ENCODE measurements at places on chromosomes 5 and 9.

GRCh38 chr9:98362624-98363252, 107.3 kb upstream of the TBC1D2 start:
- peaks cover 6% of the 10 kb centered on the region for H3K27me3 ChIP-seq
- no peak overlapping the region for H3K4me3 ChIP-seq

DNA sequence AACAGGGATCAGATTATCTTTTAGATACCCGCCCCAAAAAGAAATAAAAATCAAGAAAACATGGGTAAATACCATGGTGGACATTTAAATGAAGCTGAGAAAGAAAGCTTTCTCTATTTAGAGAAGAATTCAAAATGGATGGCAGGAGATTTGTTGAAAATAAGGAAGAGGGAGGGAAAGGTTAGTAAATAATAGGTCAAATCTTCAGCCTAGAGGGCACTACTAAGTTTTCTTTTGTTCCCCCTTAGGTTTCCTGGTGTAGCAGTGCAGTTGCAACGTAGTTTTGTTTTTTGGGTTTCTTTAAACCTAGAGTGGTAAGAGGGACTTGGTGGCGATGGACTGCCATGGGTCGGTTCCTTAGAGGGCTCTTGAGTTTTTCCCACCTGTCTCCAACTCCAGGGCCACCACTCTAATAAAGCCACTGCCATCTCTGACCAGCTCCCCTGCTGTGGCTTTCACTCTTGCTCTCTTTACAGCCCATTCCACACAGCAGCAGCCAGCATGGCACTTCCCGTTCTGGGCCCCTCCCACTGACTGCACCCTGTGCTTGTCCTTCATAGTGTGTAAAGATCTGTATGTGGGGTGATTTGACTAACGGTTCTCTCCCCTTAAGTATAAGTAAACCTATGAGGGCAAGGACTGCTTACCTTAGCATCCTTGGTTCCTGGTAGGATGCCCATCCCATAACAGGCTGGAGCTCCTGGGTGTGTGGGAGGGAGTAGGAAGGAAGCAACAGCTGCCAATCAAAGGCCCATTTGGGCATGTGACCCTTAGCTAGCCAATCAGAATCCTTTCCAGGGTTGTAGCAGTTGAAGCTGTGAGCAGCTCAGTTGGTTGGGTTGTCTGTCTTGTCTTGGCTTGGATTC, 118.3 kb downstream of the SLC1A3 start:
- H3K27me3 ChIP-seq, result peaks cover 1% of the 10 kb centered on the region
- no peaks in the 10 kb centered on the region for H3K4me1 ChIP-seq
- H3K27ac ChIP-seq, result no peak overlapping the region
- no peaks in the 10 kb centered on the region for H3K36me3 ChIP-seq

DNA sequence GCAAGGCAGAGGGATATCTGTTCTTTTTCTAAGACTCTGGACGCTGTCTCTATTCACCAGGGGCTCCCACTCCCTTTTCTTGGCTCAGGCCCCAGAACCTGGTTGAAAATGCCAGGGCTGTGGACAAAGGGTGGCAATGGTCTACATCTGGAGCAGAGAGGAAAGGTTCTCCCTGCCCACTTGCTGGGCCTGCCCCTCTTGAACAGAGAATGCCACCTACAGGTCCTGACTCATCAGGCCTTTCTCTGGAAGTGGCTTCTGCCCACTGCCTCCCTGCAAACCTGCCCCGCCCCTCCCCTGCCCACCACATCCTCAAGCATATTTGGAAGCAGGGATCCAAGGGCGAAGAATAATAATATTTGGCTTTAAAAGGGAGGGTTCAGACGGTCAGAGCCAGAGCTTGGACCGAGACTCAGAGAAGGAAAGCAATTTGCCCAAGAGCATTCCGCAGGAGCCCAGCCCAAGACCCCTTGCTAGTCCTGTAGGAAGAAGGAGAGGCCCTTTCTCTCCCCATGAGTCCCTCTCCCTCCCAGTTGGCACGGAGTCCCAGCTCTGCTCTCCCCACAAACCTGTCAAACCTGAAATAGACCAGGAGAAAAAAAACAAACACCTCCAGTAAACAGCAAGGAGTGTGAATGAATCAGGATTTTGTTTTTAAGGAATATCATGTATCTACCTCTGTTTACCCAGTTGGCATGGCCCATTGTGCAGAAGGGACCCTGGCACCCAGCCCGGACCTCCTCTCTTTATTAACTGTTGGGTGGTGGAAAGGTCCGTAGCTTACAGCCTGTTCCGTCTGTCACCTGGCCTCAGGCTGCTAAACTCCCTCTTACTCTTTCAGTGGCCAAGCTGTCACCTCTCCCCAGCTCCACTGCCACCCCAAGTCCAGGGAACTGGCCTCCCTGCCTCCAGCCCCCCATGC, 37.7 kb upstream of the STXBP1 start:
- H3K4me1 ChIP-seq, result peaks cover 22% of the 10 kb centered on the region
- no peak for DNase-seq
- no peaks in the 10 kb centered on the region for H3K36me3 ChIP-seq
- H3K27me3 ChIP-seq, result no peaks in the 10 kb centered on the region
- H3K27ac ChIP-seq, result no peak overlapping the region

- peaks cover 6% of the 10 kb centered on the region for H3K4me1 ChIP-seq
- H3K36me3 ChIP-seq, result peaks cover 29% of the 10 kb centered on the region
- H3K4me3 ChIP-seq, result no peak overlapping the region
- no peak for DNase-seq
- no peak overlapping the region for H3K27ac ChIP-seq
- H3K27me3 ChIP-seq, result peaks cover 2% of the 10 kb centered on the region
Measured at GRCh38 chr9:125360601-125361000, 99.0 kb downstream of the GAPVD1 start.
